ENCODE measurements at places on chromosomes 6 and 20.

- no peak for DNase-seq
Observed at GRCh38 chr20:41182296-41183212, 45.2 kb downstream of the PLCG1 start.

DNA sequence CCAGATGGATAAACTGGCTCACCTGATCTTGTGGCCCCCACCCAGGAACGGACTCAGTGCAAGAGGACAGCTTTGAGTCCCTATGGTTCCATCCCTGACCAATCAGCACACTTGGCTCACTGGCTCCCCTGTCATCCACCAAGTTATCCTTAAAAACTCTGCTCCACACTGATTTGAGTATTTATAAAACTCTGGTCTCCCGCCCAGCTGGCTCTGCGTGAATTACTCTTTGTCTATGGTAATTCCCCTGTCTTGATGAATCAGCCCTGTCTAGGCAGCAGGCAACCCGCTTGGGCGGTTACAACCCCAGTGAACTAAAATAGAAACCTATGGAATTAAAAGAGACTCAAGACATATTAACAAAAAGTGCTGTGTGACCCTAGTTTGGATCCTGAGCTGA, 38.1 kb upstream of the CD83 start:
- DNase-seq: no peak

GRCh38 chr20:7262803-7263202, 495.3 kb downstream of the BMP2 start:
- no peak for DNase-seq

DNA sequence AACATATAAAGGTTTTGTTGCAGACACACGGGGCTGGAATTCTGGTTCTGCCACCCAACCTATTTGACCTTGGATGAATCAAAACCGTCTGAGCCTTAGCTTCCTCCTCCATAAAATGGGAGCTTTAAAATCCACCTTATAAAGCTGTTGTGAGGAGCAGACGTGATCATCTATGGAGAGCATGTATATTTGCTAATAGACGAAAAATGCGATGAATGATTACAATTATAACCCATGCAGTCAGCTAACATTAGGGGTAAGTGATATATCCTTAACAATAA, 586 bp upstream of the NUP153 start:
- DNase-seq: no peak

- no peak for DNase-seq
Observed at GRCh38 chr6:41426438-41426851, 91.0 kb downstream of the NCR2 start.

DNA sequence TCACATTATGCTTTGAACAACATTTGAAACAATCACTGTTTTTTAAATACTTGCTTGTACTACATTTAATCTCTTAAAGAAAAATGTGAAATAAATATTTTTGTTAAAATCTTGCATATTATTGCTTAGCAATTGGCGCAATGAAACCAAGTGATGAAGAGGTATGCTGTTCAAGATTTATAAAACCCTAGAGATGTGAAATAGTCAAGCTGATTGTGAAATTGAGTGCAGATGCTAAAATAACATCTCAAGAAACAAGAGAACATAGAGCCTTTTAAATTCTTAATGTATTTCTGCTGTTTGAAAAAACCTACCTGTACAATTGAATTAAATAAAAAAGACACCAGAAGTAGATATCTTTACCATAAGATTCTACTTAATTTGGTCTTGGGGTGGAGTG, 179.2 kb upstream of the MCHR2 start:
- no peak for DNase-seq

GRCh38 chr20:49892817-49893216, 22.5 kb downstream of the SPATA2 start:
- no peak for DNase-seq

DNA sequence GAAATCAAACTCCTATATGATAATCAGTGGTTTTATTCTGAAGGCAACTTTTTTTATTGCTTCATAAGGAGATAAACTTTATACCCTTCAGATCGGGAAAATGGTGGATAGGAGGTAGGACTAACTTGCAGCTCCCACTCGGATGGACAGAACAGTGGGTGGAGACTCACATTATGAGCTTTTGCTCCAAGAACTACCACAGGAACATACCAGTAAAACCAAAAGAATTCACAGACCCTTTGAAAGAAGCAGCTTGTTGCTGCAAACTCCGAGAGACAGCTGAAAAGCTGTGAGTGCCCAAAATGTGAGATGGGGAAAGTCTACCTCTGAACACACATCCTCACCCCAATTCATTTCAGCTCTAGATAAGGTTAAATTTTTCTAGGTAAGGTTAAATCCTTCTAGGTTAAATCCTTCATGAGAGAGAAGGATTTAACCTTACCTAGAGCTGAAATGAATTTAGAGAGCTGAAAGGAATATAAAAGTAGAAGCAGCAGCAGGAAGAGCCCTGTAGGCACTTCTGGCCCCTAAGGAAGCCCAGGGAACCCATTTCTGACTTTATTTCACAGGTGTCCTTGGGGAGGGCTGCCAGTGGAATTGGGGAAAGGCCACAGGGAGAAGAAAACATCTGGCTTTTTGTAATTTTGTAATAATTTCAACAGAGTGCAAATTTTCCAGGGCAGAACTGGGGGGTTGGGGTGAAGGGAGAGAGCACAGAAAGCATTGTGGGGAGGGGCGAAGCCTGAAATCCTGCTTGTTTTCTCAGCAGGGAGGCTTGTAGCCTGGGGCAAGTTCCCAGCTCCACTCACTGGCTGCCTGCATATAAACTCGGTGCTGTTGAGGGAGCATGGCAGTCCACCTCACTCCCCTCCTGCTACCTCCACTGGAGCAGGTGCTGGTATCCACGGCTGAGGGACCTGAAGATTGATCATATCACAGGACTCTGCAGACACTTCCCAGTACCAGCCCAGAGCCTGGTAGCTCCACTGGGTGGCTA, 65.9 kb upstream of the HCRTR2 start:
- no peak for DNase-seq

- DNase-seq: no peak
Observed at GRCh38 chr20:33306228-33306627, 23.2 kb downstream of the BPIFB1 start.

DNA sequence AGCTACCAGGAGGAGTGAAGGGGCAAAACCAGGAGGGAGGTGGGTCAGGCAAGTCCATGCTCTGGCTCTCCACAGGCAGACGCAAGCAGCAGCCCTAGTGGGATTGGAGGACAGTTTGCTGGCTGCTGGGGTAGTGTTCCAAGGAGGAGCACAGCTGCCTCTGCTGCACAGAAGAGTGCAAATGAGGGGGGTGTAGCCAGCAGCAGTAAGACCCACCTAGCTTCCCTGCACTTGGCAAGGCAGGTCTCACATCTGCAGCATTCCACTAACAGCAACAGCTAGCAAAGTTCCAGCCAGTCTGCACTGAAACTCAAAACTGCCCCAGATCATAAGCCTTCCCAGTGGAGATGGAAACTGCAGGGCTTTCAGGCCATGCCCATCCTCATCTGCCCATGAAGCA, 405.0 kb downstream of the UTRN start:
- no peak for DNase-seq

DNA sequence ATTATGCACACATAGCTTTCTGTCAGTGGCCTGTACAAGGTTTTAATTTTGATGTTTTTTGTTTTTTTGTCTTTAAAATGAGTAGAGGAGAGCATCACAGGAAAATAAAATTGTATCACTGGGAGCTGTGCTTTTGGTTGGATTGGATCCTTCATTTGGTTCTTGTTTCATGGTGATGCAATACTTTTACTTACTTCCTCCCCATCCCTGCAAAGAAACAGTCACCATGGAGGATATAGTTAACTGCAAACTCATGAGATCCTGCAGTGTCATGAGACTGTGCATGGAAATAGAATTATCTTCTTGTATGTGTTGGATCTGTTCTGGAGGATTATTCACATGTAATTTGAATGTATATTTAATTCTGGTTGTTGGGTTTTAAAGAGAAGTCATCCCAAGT, 122.3 kb downstream of the JARID2 start:
- DNase-seq: no peak

DNA sequence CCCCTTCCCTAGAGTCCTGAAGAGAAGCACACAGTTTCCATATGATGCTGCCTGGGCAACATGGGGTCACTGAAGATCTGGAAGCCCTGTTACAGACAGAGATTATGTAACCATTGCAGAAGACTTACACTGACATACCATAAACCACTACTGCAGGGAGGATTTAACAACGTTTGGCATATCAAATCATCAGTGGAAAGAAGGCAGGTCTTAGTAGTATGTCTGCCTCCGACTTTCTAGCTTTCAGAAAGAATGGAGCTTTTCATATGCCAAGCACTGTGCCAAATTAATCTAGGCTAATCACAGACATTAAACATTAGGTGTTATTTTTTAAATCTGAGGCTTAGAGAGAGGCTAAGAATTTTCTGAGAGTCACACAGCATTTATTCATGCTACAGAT, 144.3 kb downstream of the ADGRB3 start:
- DNase-seq: no peak

DNA sequence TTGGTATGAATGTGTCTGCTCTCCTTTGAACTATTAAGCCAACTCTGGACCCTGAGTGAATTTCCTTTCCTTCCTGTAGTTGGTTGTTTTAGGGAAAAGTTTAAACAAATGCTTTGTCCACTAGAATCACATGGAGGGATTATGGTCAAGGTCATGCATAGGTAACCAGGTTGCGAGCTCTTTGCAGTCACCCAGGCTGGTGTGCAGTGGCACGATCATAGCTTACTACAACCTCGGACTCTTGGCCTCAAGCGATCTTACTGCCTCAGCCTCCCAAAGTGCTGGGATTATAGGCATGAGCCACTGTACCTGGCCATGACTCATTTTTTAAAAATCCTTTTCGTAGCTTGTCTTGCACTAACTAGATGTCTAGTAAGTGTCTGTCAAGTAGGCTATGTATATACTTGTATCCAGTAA, 88.0 kb upstream of the SOX4 start:
- DNase-seq: no peak

DNA sequence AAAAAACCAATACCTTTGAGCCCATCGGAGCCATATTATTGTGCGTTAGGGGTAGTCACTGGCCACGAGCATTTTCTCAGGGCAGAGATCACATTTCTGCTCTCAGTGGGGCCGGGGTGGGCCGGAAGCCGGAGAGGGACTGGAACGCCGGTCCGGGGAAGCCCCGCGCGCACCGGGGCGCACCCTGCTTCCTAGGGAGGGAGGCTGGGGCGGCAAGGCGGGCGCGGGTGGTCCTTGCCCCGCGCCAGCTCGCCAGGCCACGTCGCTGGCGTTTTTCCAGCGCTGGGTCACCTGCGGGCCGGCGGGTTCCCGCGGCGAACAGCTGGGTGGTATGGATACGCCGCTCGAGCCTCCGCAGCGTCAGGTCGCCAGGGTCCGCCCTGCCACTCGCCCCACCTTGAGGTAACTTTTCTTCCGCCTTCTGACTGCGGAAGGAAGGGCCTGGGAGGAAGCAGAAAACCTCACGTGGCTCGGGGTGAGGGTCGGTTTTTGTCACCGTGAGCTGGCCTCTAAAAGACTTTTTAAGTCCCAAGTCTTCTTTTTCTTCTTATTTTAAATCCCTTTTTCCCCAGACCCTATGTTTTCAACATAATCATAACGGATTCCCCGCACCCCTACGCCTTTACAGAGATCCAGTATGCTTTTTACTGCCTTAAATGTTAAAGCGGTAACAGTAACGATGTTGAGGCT, 2.7 kb upstream of the EEF1A1 start:
- DNase-seq: peak; percentile 51

- no peak for DNase-seq
Observed at GRCh38 chr6:68229566-68229965, 405.5 kb upstream of the ADGRB3 start.

- DNase-seq: no peak
Observed at GRCh38 chr6:2542101-2542857, 208.4 kb downstream of the MYLK4 start.

- DNase-seq: no peak
Observed at GRCh38 chr6:127458222-127458621, 967 bp downstream of the KIAA0408 start.

- DNase-seq: no peak
Observed at GRCh38 chr20:38092260-38092857, 58.8 kb downstream of the RPRD1B start.

GRCh38 chr6:106114492-106114891, 28.4 kb downstream of the PRDM1 start:
- DNase-seq: no peak

DNA sequence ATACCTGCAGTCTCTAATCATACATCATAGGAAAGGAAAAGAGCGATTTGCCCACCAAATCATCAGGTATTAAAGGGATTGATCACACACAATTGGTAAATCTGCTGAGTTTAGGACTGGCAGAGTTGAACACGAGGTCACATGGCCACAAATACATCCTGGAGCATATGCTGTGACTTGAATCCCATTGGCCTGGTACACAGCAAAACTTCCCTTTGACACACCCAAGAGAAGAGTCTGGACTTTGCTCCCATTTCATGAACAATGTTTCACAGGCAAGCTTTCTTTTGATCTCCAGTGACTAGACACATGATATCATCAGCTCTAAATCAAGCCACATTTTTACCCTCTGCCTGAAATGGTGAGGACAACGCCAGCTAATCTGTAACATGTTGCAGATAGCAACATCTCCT, 117.9 kb downstream of the ISM1 start:
- no peak for DNase-seq

GRCh38 chr6:161235776-161236633, 37.9 kb downstream of the AGPAT4 start:
- no peak for DNase-seq

- no peak for DNase-seq
Observed at GRCh38 chr20:61346996-61347395, 94.9 kb downstream of the CDH4 start.

GRCh38 chr20:58481481-58482021, 33.6 kb downstream of the APCDD1L start:
- DNase-seq: peak; percentile 95

GRCh38 chr20:50514035-50514337, 3.8 kb downstream of the PTPN1 start:
- DNase-seq: no peak

- DNase-seq: no peak
Observed at GRCh38 chr6:96466147-96466863, 55.3 kb upstream of the UFL1 start.

DNA sequence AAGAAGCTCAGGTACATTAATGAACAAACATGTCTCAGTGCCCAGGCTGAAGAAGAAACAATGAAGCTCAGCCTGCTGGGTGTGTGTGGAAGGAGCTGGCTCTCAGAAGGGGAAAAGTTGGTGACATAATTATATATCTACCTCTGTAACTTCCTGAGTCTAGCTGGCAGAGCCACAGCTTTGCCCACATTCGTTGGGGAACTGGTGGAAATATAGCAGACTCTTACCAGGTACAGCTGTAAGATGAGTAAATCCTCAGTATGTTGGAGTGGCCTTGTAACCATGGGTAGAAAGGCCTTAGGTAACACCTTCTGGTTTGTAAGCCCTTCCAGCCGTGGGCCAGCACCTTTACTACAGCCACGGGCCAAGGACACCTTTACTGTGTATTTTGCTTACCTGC, 29.9 kb upstream of the PNRC1 start:
- no peak for DNase-seq
